Lung (tissue), 17 donors: ENCODE measurements at places on chromosomes 5 and 9. TPM values are rescaled to one million over a fixed set of nuclear protein-coding genes. Genes with fewer than 3 reads are reported as not detected.

The KLF9 gene
- total RNA-seq, result 34.8 TPM

GRCh38 chr5:150329881-150330876 is 27.3 kb upstream of the TCOF1 start:
- no peak overlapping the region for H3K4me3 ChIP-seq
- H3K27me3 ChIP-seq, result no peaks in the 10 kb centered on the region
- peak; percentile 41 for DNase-seq
- H3K4me1 ChIP-seq, result peaks cover 14% of the 10 kb centered on the region

- H3K36me3 ChIP-seq, result no peaks in the 10 kb centered on the region
- DNase-seq, result peak; percentile 95
- no peaks in the 10 kb centered on the region for H3K27me3 ChIP-seq
These were observed 109.3 kb downstream of the JAKMIP2 start for GRCh38 chr5:147673266-147673665.

DNA sequence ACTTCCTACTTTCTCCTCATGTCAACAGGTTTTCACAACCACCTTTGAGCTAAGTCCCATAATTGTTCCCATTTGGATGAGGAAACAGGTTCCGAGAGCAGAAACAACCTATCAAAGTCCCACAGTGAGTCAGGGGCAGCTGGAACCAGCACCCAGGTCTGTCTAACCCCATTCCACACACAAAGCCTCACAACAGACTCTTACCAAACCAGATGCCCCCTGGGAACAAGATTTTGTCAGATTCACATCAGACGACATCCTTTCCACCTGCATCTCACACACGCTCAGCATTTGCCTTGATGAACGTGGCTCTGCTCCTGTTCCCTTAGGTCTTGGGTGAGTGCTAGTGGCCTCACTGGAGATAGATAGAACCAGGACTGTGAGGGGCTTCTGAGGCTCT is 17.0 kb downstream of the SWI5 start:
- no peaks in the 10 kb centered on the region for H3K27me3 ChIP-seq
- H3K4me1 ChIP-seq, result peaks cover 5% of the 10 kb centered on the region
- H3K36me3 ChIP-seq, result no peaks in the 10 kb centered on the region
- H3K27ac ChIP-seq, result no peak overlapping the region
- no peak for DNase-seq

The PCDHGA3 gene
- 2.1 TPM for total RNA-seq

DNA sequence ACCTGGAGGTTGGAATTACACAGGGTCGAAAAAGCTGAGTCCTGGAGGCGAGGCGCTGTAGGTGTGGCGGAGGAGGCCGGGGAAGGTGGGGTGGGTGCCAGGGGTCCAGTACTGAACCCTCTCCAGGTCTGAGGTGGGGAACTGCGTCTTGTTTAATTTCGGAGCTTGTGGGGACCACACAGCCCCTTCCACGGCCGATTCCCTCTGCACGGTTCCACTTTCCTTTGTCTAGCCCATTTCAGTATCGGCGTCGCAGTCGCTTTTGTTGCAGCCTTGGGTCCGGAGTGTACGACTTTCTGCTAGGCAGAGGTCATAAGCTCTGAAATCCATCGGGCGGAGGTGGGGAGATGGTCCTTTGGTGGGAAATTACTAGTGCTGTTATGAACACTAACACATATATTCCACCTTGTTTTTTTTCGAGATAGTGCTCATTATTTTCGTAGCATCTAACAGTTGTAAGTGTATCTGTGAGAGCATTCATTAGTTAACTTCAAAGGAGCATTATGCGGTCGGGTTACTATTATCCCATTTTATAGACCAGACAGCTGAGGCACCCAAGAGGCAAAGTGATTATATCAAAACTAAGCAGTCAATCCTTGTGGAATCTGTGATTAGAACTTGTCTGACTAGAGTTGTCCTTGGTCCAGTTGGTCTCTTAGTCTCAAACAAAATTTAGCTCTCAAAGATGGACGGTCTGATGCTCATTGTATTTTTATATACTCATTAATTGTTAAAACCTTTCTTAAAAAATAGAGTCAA is 737 bp downstream of the RNF180 start:
- peaks cover 3% of the 10 kb centered on the region for H3K27me3 ChIP-seq
- H3K36me3 ChIP-seq, result no peaks in the 10 kb centered on the region
- H3K27ac ChIP-seq, result peak overlapping the region; percentile 91
- H3K4me3 ChIP-seq, result peak overlapping the region; percentile 73

GRCh38 chr9:126471084-126471624 is 142.6 kb upstream of the LMX1B start:
- no peak overlapping the region for H3K4me3 ChIP-seq
- no peaks in the 10 kb centered on the region for H3K4me1 ChIP-seq
- no peaks in the 10 kb centered on the region for H3K27me3 ChIP-seq
- H3K36me3 ChIP-seq, result no peaks in the 10 kb centered on the region

The GRIA1 gene
- 2.2 TPM for total RNA-seq

DNA sequence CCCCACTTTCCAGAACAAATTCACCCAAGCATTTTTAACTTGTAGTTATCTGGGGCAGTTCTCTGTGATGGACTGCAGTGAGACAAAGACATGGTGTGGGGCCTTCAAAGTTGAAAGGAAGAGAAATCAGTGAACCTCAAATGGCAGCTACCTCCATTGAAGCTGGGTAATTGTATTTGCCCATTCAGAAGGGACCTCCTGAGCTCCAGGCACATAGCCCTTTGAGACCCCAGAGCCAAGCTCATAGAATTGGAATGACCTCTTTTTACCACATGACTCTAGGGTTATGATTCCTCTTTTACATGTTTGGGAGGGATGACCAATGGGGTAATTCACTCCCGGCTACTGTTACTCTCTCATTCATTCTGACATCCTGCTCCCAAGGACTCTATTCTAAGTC is 368.4 kb upstream of the ITGA1 start:
- H3K27me3 ChIP-seq, result no peaks in the 10 kb centered on the region
- H3K36me3 ChIP-seq, result no peaks in the 10 kb centered on the region
- no peaks in the 10 kb centered on the region for H3K4me1 ChIP-seq
- DNase-seq, result no peak
- no peak overlapping the region for H3K27ac ChIP-seq
- no peak overlapping the region for H3K4me3 ChIP-seq

The SLC45A2 gene
- total RNA-seq, result 0.40 TPM

The SLC4A9 gene
- 0.11 TPM for total RNA-seq

DNA sequence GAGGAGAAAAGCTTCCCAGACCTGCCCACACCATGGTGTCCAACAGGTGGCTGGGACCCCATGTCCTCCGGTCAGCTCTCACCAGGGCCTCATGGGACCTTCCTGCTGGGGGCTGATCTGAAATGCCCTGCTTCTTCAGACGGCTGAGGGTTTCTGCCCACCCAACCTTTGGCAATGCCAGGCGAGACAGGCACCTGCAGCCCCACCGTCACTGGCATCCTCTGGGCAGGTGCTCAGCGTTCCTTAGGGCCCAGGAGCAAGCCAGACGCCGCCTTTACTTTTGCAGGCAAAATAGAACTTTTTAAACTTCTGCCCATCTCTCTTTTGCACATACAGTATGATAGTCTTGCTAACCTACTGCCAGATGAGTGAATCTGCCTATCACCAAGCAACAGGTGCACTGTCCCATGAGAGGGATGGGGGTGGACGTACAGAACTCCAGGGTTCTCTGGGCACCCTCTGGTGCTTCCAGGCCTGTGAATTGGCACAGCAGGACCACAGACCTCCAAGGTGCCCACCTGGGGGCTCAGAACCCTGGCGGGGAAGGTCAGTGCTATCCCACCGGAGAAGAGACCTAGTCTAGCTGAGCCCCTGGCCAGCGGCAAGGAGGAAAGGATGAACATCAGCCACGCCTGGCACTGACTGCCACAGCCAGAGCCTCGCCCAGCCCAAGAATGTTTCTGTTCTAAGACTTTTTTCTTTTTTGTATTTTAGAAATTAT is 7.5 kb downstream of the OBP2B start:
- H3K4me3 ChIP-seq, result no peak overlapping the region
- no peak for DNase-seq
- H3K4me1 ChIP-seq, result no peaks in the 10 kb centered on the region
- no peak overlapping the region for H3K27ac ChIP-seq
- peaks cover 3% of the 10 kb centered on the region for H3K27me3 ChIP-seq
